ENCODE measurements at places on chromosomes 6 and 20.

DNA sequence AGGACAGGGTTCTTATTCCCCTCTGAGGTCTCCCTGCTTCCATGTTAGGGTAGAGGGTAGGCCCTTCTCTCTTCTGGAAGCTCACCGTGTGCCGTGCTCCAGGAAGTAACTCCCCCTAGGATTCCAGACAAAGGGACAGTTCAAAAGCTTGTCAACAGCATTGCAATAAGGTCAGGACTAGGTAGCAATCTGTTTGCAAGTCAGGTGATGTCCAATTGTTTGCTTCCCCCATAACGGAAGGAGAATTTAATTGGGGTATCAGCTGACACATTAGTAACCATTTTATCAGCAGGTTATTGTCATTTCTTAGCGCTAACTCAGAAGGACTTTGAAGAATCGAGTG, 41.9 kb downstream of the SYNJ2 start:
- peak; percentile 51 for DNase-seq

GRCh38 chr6:7624796-7625710, 35.1 kb downstream of the SNRNP48 start:
- DNase-seq: peak; percentile 90

DNA sequence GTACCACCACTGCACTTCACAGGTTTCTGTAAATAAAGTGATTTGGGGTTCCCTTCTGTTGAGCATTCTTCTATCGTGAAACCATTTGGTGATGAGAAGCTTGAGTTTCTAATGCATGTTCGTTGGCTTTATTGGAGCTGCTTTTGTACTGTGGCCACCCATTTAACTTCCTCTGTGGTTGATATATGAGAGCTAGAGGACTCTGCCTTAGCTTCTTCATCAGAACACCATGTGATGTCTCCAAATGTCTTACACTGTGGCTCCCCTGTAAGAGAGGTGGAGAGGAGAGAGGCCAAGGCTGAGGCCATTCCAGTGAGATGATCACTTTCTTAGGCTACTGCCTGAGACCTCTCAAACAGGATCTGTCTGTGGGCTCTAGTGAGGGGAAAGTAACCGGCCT, 114.5 kb downstream of the SLC16A10 start:
- no peak for DNase-seq

- no peak for DNase-seq
These were observed 396.5 kb upstream of the CNR1 start for GRCh38 chr6:88562353-88563276.

DNA sequence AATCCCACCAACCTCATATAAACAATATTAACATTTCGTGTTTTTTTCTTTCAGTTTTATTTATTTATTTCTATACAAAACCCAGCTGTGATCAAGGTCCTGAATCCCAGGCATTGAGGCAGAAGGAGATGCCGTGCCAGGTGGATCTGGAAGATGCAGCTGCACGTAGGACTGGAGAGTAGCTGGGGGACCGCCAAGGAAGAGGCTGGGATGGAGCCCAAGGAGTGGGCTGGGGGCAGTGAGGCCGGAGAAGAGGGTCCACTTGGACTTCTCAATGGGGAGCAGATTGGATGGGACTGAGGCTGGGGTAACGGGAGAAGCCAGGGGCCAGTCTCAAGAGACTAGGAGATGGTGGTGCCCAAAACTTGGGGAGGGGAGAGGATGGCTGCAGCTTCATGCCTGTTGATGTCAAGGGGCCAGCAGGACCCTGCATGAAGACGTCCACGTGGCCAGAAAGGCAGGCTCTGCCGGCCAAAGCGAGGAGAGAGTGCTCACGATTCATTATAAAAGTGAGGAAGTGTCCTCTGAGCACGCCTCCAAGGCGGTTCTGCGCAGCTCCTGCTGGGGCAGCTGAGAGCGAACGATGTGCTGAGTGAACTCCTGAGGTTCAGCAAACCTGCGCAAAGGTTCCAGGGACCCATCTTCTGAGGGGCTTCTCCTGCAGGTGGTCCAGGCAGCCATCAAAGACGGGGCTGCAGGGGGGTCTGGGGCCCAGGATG, 110.3 kb downstream of the BMP7 start:
- no peak for DNase-seq

GRCh38 chr20:22904905-22905304, 130.2 kb upstream of the SSTR4 start:
- DNase-seq: no peak

DNA sequence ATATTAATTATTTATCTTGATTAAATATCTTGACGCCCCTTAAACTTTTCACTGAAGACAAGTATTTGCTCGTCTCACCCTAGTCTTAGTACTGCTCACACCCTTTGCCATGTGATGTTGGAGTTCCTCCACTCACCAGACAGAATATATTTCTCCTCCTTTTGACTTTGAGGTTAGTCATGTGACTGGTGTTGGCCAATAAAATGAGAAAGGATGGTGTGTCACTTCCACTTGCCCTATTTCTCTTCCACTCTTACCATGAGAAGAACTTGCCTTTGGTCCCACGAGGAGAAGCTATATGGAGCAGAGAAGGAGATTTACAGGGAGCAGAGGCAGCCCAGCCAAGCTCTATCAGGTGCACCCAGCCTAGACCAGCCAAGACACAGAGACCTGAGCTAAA, 64.9 kb upstream of the TAB2 start:
- no peak for DNase-seq

DNA sequence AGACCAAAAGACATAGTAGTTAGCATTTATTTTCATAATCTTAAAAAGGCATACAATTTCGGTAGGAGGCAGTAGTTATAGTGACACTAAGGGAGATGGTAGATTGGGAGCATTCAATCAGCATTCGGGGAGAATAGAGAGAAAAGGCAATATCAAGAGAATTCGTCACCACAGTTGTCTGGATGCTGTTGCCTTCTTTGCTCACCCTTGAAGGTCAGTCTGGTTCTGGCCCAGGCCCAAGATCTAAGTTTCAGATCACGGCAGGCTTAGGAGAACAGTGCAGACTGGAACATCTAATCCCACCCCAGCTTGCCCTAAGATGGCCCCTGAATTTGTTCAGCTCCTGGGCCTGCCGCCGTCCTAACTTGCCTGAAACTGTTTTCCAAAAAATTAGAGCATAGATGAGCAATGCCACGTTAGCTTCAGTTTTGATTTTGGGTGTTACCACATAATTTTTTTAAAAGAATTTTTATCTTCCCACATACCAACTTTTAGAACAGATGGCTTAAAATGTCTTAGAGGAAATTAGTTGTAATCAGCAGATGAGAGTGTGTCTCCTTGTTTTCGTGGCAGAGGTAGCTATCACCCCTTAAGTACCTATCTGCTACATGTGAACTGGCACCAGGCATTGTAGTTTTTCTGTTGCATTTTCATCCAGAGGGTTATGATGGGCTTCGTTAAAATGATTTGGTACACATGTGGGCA, 8.3 kb upstream of the CEP85L start:
- DNase-seq: no peak

DNA sequence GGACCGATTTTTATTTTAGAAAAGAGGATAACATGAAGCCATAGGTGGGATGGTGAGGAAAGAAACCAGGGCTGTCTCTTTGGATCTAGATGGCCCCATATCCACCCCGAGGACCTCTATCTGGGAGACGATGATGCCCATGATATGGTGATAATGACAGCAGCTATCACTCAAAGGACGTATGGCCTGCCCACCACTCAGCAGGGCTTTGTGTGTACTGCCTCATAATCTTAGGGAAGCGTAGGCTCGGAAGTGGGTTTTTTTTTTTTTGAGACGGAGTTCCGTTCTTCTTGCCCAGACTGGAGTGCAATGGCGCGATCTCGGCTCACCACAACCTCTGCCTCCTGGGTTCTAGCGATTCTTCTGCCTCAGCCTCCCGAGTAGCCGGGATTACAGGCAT, 8.2 kb upstream of the TAF8 start:
- no peak for DNase-seq

- no peak for DNase-seq
These were observed 4.2 kb upstream of the TFAP2A start for GRCh38 chr6:10418862-10419748.

DNA sequence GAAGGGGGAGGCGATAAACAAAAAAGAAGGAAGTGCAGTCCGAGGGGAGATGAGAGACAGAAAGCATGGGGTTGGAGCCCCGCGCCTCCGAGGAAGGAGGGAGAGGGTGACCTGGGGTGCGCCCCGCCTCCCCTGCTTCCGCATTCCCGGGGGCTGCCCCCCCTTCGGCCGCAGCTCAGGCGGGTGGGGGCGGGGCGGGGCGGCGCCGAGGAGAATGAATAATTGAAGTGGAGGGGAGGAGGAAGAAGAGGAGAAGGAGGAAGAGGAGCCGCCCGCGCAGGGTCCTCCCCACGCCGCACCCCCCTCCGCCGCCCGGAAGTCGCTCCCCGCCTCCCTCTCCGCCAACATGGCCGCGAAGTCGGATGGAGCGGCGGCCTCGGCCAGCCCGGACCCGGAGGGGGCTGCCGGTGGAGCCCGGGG, at the start of gene XKR7:
TSS of gene XKR7 (plus strand) at position 322 of the 420 bp plus-strand sequence. CDS start at position 347, 25 bp downstream.
- DNase-seq: peak; percentile 49

DNA sequence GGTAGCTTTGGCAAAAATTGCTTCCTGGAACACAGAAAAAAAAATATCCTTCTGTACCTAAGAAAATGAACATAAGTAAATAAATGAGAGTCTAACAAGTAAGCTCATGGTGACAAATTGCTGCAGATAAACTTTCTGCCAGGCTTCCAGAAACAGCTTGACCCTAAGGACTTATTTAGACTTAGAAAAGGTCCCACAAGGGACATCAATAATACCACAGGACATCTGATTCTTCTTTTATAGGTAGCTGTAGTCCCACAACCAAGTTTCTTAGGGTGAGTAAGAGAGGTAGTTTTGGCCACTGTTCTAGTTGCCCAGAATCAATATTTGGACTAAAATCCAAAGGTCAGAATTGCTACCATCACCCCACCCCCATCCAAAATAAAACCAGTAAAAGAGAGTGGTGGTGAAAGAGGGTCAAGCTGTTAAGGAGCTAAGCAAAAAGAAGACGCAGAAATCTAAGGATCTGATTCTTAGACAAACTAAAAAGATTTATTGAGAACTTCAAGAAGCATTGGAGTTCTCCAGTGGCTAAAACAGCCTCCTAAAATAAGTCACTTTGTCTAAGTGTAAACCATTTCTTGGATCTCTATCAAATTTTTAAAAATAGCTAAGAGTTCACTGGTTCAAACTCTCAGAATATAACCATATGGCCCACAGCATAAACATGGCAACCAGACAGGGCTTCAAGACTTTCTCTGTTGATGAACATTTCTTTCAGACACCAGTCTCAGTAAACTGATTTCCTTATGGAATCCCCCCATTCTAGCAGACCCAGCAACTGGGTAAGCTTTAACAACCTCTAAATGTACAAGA, 180.6 kb downstream of the PTPRK start:
- no peak for DNase-seq

GRCh38 chr6:169445227-169445626, 191.6 kb upstream of the THBS2 start:
- DNase-seq: no peak

DNA sequence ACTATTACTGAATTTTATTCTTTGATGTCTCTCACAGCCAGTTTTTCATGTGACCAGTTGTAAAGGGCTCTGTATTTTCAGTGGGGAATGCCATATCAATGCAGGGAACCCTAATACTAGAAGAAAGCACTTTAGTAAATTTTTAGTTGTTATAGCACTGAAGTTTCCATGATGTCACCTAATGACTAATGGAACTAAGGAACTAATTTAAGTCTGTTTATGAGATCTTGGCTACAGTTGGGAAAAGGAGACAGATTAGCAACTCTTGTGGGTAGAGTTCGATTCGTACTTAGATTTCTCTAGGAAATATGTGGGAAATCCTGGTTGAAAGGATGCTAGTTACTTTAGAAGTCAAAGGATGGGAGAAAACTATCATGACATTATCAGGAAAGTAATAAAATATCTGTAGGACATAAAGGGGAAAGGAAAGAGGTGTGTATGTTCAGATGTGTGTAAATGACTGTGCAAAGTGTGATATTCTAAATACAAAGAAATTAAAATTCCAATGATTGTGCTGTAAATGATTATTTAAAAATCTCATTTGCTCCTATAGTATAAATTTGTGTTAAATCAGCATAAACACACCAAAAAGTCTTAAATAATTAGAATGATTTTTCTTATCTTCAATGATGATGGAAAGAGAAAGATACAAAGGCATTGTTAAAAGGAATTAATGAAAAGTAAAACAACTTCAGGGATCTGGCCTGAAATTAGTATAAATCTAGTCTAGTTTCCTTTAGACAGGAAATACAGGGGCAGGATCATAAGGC, 103.4 kb downstream of the LRRC1 start:
- DNase-seq: no peak

DNA sequence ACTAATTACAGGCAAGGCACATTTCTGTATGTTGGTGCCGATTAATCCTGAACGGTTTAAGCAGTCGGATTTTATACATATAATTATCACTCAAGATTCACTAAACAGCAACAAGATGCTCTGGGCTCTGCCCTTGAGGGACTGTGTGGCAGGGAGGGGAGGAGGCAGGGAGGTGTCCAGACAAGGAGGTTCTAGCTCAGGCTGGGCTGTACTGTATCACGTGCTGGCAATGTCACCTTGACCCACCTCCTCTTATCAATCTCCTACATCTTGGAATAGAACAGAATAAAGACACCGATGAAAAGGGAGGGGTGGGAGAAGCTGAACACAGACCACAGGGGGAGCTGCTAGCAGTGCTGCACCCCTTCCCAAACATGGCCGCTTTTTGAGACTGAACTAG, 65.7 kb downstream of the LRFN2 start:
- DNase-seq: no peak

- no peak for DNase-seq
These were observed 33.7 kb downstream of the BCAS4 start for GRCh38 chr20:50828363-50829136.

DNA sequence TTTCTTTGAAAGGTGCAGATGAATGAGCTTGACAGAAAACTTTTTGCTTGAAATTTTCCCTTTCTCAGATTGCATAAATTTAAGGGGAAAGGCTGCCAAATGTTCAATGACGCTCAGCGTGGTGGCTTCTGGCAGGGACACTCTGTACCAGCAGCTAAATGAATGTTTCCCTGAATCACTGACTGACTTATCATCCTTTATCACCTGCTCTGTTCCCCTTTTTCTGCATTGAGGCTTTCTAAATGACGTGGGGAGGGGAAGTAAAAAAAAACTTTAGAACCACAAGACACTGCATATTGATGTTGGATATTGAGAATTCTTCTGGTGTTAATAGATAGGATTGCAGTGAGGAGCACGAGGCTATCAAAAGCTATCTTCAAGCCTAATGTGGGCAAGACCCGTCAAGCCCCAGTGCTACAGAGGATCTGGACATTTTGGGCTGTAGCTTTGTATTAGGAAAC, 46.9 kb upstream of the ENPP5 start:
- no peak for DNase-seq

- no peak for DNase-seq
These were observed 32.2 kb upstream of the BTN3A2 start for GRCh38 chr6:26332843-26333242.

GRCh38 chr6:53315086-53315724, 33.5 kb downstream of the ELOVL5 start:
- no peak for DNase-seq

- no peak for DNase-seq
These were observed 42.5 kb upstream of the SAYSD1 start for GRCh38 chr6:39157511-39157910.
